ENCODE measurements at places on chromosomes 2 and 18.

GRCh38 chr2:204059016-204059415, 122.5 kb downstream of the ICOS start:
- DNase-seq = no peak

GRCh38 chr18:7809455-7809854, 242.3 kb downstream of the PTPRM start:
- DNase-seq = no peak

GRCh38 chr18:6785001-6785400, 55.5 kb downstream of the ARHGAP28 start:
- no peak for DNase-seq

GRCh38 chr18:75207310-75208154, 1.4 kb downstream of the PTGR3 start:
- no peak for DNase-seq

- DNase-seq = no peak
Observed at GRCh38 chr2:107775791-107776190, 50.9 kb upstream of the RGPD4 start.

DNA sequence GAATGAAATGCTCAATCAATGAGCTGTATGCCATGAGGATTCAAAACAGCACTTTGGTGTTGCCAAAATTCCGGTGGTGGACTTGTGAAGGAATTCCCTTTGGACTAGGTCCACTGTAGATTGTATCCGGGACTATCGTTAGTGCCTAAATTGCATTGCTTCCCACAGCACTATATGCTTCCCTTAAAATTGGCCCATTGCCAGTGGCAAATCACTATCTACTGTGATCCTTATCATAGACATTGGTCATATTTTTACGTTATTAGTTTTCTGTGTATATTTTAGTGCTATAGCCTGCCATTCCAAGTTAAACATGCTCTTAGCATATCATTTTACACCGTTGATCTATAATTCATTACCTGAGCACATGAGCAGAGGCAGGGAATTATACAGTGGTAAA, 1.7 kb downstream of the PJVK start:
- no peak for DNase-seq

GRCh38 chr2:178829299-178829960, 22.2 kb upstream of the TTN start:
- DNase-seq = no peak

- no peak for DNase-seq
Observed at GRCh38 chr2:64128406-64128805, 15.8 kb downstream of the PELI1 start.

DNA sequence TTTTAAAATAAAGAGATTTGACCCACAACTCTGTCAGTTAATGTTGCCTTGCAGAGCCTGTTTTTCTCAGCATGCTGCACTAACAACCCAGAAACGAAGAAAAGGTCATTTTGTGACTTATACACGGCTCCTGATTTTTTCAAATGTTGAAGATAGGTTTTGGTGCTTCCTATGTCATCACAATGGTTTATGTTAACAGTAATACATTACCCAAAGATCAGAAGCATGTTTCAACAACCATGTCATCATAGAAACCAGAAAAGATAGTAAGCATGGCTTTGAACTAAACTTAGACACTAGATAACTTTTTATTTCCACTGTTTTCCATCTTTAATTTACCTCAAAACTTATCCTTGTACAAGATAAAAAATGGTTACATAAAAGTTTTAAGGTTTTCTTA, 10.1 kb downstream of the BAZ2B start:
- no peak for DNase-seq

- no peak for DNase-seq
Observed at GRCh38 chr18:24015639-24016631, 1.4 kb downstream of the TTC39C start.

- no peak for DNase-seq
Observed at GRCh38 chr2:175709248-175709647, 292.8 kb downstream of the LNPK start.

DNA sequence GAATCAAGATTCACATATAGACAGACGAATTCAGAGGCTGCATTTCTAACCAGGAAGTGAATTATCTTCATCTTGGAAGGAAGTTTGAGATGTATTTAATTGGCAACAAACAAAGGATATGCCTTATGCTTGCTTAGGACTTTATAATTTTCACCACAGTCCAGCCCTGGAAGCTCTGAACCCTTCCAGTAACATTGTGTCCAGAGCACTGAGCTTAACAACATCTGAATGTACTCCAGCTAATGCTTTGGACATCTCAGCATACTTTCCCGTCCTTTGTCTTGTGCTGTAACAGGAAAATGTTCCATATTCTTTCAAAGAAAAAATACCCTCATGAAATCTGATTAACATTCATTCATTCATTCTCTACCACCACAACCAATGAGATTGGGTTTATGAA, 136.3 kb upstream of the SPATS2L start:
- DNase-seq = no peak

DNA sequence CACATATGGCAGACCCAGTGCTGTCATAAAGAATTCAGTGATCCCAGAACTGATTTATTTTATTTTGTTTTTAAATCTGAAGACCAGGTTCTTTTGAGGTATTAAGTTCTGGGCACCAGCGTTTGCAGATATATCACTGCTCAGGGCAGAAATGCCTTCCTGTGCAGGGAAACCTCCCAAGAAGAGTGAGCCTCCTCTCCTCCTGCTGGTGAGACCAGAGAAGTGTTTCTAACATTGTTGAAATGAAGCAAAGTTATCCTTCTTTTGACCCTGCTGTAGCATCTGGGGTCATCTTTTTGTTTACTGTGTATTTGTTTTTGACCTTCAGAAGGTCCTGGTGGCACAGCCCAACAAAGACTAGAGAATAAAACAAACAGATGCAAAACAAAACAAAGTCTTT, 94.0 kb downstream of the AQP4 start:
- no peak for DNase-seq

GRCh38 chr2:142991295-142991694, 113.8 kb downstream of the KYNU start:
- DNase-seq = no peak

- DNase-seq = no peak
Observed at GRCh38 chr2:240919161-240919781, 13.1 kb downstream of the CROCC2 start.

GRCh38 chr2:20042531-20042930, 8.9 kb downstream of the LAPTM4A start:
- no peak for DNase-seq

DNA sequence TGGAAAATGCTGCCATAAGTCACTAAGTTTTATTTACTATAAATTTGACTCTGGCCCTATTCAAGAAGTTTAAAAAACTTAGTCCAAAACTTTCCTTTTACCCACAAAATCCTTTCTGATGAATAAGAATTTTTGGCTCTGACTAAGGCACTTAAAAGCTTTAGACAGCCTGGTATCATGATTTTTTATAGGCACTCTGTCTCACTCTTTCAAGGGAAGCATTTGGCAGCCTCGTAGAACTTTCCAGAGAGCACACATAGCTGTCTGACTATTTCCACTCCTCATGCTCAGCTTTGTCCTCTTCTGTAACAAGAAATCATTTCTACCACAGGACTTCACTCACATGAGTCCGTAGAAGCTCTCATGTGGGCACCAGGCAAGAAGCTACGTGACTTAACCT, 32.3 kb upstream of the XDH start:
- DNase-seq = no peak

DNA sequence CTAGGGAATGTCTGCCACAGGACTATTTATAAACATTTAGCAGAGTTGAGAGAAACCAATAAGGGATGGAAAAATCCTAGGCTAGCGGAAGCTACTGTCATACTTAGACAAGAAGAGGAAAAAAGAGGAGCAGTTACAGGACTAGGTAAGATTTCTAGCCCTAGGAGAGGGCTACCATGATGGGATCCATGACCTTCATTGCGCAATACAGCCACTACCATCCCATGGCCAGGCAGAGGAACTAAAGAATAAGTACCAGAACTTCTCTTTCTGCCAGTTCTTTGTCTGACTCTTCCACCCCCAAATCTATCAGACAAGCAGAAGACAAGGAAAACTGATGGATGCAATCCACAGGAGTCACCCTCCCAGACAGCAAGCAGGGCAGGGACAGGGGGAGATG, 417.0 kb upstream of the CHST9 start:
- no peak for DNase-seq

DNA sequence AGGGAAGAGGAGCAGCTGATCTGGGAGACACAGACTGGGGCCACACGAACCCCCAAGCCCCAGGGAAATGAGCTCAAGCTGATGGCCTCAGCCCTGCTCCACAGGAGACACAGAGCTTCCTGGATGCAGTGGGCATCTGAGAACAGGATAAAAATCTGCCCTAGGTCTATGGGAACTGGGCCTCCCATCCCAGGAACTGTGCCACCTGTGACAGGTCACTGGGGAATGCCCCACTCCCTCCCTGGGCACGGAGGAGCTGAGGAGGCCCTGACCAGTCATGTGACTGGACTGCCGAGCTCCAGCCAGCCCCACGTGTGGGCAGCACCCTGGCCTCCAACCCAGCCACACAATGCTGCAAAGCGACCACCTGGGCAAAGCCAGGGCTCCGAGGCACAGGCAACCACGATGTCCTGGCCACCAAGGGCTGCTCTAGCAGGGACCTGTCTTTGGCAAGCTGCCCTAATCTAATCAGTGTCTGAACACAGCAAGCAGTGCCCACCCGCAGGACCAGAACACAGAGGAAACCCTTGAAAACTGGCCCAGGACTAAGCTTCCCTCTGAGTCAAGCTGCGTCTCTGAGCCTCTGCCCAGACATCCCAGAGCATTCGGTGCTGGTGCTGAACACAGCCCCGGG, 57.8 kb upstream of the ID2 start:
- DNase-seq = no peak

DNA sequence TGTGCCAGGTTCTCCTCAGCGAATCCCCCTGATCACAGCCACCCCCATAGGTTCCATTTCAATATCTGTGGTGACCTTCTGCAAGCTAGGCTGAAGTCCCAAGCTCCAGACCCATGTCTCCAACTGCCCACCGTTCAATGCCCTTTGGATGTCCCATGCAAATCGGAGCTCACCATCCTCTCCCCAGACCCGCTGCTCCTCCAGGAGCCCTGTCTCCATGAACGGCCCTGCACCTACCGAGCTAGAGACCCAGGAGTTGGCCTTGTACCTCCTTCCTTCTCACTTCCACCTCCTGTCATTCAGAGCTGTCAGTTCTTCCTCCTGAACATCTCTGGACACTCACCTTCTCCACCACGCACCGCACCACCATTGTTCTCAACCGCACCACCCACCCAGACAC, 1.0 kb upstream of the FAHD2A start:
- no peak for DNase-seq

DNA sequence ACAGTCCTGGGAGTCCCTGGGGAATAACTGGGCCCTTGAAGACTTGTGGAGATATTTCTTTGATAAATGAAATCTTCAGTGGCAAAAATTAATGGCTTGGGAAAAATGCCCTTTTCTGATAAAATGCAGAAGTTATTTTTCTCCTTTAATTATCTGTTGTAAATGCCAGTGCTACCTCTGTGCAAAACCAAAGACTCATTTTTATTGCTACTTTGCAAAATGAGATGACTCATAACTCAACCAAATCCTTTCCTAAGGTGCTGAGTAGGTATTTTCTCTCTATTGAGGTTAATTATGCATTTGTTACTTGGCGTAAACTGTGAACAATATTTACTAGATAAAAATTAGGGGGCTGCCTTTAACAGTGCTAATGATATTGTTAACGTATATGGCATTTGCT, 163.9 kb downstream of the DOK6 start:
- DNase-seq = peak; percentile 25

DNA sequence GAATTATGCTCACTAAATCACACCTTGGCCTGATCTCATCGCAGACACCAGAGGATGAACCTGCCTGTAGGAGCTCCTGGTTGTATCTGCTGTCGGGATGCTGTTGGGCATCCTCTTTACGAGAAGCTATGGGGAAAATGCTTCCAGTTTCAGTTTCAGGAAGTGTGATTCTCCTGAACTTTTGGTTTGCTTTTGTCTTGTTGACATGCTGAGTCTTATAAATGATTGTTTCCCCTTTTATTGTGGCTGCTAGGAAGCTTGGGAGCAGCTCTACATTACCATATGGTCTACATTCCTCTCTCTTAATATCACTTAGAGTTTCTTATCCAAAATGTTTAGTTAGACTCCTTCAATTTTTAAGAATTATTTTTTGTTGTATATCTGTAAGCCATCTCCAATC, 227.5 kb downstream of the MTX2 start:
- no peak for DNase-seq

- no peak for DNase-seq
Observed at GRCh38 chr2:216082117-216082711, 495 bp downstream of the TMEM169 start.

GRCh38 chr18:63152791-63153190, 166.8 kb downstream of the BCL2 start:
- no peak for DNase-seq

GRCh38 chr2:119006441-119006840, 64.4 kb downstream of the MARCO start:
- DNase-seq = no peak

DNA sequence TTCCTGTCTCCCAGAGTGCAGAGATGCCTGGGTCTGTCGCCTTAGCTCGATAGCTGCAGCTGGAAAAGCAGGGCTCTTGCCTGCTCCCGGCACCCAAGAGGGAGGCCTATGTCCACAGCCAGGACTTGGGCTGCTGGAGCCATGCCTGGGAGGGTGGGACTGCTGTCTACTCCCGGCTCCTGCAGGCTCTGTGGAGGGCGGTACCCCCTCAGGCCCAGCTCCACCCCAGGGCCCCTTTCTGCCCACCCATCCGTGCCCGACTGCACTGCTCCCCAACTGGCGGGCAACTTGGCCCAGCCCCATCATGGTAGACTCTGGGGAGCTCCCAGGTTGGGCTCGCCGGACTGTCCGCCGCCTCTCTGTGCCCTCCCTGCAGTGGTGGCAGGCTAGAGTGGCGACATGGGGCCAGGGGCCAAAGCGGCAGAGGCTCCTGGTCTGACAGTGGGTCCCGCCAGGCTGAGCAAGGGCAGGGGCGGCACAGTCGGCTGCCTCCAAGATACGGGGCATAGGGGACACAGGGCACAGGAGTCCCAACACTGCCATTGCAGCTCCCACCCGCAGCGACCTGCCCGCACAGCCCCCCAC, 901.0 kb downstream of the CCDC85A start:
- no peak for DNase-seq

DNA sequence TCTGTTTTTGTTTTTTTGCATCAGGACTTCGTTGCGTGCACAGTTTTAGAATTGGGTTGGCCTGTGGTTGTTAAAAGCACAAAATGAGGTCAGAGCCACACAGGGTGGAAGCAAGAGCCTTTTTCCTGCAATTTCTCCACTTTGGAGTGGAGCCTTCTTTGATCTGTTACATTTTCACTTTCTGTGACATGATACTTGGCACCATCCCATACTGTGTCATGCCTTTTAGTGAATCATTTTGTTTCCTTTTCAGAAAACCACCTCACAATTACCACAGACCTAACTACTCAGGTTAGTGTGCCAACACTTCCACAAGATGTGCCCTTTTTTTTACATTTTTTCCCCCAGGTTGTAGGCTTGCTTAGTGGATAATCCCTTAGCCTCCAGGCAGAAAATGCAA, 32.5 kb downstream of the MERTK start:
- DNase-seq = peak; percentile 6

All from retinal pigment epithelial cell (primary cell).